NCI-H526 (cell line): ENCODE measurements at places on chromosomes 7 and 10.

DNA sequence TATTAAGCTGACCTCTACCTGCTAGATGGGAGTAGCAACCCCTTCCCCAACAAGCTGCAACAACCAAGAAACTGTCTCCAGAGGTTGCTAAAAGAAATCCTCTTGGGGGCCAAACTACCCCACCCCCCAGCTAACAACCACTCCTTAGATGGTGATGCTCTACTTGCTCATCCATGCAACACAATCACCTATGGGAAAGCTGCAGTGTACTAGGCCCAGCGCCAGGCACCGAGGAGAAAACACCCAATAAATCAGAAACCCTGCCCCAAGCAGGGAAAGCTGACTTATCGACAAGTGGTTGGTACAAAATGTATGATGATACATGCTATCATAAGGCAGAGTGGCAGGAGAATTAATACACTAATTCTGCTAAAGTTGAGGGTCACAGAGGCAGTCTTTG, 17.3 kb downstream of the SLC25A13 start:
- DNase-seq: no peak

DNA sequence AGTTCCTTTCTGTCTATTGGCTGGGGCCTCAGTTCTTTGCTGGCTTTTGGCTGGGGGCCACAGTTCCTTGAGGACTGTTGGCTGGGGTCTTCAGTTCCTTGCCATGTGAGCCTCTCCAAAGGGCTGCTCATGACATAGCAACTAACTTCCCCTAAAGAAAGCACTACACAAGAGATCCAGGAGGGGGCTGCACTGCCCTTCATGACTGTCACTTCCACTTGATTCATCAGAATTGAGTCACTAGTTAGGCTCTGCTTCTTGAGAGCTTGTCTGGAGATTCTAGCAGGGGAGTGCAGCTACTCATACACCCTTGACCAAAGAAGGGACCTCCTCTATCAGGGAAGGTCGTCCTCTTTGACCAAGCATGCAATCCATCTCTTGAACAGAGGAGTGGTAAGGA, 38.0 kb upstream of the MKX start:
- DNase-seq: no peak

DNA sequence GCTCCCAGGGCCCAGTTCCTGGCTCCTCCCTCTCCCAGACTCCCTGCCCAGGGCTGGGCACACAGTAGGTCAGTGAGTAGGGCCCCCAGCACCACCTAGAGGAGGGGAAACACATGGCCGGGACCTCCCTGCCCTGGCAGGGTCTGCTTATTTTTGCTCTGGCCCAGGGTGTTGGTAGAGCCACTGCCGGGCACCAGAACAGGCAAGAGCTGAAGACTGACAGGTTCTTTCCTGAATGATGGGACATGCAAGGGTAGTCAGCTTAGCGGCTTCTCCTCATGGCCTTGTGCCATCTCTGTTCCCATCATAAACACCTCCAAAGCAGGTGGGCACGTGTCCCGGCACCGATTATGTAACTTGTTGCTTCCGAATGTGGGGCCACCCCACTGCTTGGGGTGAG, 86.5 kb downstream of the NEURL1 start:
- no peak for DNase-seq

DNA sequence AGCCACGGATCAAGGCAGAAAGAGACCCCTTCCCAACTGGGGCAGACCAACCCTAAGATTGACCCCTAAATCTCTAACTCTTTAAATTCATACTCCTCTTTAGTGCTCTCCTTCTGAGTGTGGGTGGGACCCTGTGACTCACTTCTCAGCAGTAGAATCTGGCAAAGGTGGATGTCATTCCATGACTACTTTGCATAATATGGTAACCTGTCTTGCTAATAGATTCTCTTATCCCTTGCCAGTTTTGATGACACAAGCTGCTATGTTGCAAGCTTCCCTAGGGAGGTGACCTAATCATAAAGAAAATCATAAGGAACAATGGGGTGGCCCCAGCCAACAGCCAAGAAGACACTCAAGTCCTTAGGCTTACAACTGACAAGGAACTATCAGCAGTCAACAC, 155.4 kb upstream of the VWC2 start:
- no peak for DNase-seq

DNA sequence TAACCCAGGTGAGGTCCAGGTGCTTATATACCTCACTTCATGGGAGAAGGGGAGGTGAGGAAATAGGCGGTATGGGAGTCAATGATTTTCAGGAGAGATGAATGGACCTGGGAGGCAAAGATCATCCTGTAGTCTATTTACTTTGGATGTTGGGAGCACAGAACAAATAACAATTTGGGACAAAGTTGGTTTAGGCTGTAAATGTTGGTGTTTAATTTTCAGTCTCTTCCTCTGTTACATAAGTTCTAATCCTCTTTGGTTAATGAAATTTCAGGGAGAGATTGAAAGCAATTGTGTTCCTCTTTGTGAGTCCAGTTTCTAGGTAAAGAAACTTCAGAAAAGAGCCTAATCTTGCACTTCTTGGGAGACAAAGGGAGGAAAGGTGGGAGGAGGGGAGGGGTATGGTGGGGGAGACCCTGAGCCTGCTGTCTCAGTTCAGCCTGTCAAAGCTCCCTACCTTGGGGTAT, 46.9 kb downstream of the AKR1C4 start:
- DNase-seq: no peak

DNA sequence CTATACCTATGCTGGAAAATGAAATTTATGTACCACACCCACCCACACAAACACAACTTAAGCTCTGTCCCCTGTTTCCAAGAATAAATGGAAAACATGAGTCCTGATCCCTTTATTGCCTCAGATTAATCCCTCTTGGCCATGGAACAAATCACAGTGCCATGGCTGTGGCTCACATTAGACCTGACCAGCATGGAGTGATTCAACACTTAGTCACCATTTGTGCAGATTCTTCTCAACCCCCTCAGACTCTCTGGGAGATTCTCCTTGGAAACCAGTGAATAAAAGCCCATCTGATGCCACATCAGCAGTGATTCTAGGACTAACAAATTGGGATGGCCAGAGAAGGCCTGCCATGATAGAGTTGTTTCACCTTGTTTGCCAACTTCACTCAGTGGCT, 204.4 kb upstream of the TMEM72 start:
- no peak for DNase-seq

GRCh38 chr7:1127001-1127400, 33.0 kb downstream of the ZFAND2A start:
- no peak for DNase-seq

- no peak for DNase-seq
These were observed 55.8 kb downstream of the CNOT4 start for GRCh38 chr7:135454060-135454459.

DNA sequence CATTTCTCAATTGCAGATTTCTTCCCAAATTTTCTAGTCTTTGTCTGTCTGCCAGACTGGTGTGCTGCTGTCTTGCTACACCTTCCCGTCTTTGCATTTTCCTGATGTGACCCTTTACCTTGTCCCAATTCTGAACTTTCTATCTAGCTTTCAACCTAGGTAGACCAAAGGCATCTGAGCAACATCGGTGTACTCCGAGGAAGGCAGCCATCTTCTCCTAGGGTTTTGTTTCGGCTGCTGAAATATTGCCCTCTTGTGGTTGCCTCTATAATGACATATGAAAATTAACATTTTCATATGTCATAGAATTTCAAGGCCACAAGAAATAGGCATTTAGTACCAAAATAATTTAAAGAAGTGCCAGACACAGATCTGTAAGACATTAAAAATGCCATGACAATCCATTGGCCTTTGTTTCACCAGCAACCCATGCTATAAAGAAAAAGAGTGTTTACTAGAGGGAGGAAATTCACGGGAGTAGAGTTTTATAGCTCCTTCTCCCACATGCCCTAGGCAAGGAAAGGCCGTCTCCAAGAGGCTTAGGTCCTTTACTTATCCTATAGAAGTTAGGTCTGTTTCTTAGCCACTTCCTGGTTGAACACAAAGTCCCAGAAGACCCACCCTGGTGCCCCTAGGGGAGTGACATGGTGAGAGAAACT, 23.4 kb downstream of the OR9A2 start:
- DNase-seq: no peak

- DNase-seq: no peak
These were observed 11.3 kb downstream of the GNAI1 start for GRCh38 chr7:80145780-80146422.

DNA sequence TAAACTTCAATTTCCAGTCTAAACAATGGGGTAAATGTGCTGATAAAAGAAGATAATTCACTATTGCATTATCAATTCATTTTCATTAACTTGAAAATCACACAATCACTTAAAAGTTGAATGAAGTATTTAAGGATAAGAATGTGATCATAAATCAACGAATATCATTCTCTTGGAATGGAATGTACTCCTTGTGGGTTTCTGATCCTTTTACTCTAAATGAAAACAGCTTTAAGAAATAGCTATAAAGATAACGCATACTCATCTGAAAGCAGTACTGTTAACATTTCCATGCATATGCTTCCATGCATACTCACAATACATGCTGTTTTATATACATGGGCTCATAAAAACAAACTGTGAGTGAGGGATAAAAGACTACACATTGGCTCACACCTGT, 108.8 kb downstream of the ATE1 start:
- no peak for DNase-seq

- DNase-seq: no peak
These were observed 221.6 kb downstream of the RPS24 start for GRCh38 chr10:78255214-78255613.

- DNase-seq: peak; percentile 89
These were observed 3.0 kb upstream of the HOXA7 start for GRCh38 chr7:27159266-27160144.

GRCh38 chr7:141533149-141533949, 17.9 kb upstream of the AGK start:
- peak; percentile 66 for DNase-seq

GRCh38 chr7:78542541-78542940, 744.0 kb downstream of the PHTF2 start:
- no peak for DNase-seq
